Esophagus squamous epithelium (tissue), 5 donors: ENCODE measurements at places on chromosomes 5 and 9. TPM values are rescaled to one million over a fixed set of nuclear protein-coding genes. Genes with fewer than 3 reads are reported as not detected.

GRCh38 chr5:32551865-32552264 is 33.5 kb upstream of the SUB1 start:
- no peaks in the 10 kb centered on the region for H3K4me1 ChIP-seq
- DNase-seq = no peak
- no peak overlapping the region for H3K4me3 ChIP-seq
- H3K36me3 ChIP-seq = no peaks in the 10 kb centered on the region
- H3K27ac ChIP-seq = no peak overlapping the region

DNA sequence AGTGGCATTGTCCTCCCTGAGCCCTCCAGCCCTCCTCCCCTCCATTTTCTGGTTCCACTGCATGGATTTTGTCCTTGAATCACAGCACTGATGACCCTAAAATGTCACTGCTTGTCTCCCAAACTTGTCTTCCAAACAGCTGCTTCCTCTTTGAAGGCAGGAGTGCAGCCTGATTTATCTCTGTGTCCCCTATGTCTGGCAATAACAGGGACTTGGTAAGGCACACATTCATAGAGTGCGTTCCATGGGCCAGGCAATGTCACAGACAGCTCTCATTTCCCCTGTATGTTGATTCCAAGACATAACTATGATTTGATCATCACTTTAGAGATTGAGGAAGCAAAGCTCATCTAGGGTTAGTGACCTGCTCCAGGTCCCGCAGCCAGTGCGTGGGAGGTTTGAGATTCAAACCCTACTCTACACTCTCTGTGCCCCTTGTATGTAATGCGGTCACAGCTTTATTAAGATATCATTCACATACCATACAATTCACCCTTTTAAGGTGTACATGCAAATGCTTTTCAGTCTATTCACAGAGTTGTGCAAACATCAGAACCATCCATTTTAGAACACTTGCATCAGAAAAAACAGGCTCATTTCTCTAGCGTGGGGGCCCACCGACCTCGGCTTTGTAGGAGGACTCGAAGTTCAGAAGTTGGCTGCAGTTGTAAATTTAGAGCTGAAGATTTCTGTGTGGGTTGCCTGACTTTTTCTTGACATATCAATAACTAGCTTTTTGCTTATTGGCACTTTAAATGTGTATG is 28.4 kb upstream of the BOD1 start:
- no peak overlapping the region for H3K27ac ChIP-seq
- no peaks in the 10 kb centered on the region for H3K4me1 ChIP-seq
- peaks cover 43% of the 10 kb centered on the region for H3K27me3 ChIP-seq
- H3K36me3 ChIP-seq = no peaks in the 10 kb centered on the region
- DNase-seq = no peak
- H3K4me3 ChIP-seq = no peak overlapping the region

DNA sequence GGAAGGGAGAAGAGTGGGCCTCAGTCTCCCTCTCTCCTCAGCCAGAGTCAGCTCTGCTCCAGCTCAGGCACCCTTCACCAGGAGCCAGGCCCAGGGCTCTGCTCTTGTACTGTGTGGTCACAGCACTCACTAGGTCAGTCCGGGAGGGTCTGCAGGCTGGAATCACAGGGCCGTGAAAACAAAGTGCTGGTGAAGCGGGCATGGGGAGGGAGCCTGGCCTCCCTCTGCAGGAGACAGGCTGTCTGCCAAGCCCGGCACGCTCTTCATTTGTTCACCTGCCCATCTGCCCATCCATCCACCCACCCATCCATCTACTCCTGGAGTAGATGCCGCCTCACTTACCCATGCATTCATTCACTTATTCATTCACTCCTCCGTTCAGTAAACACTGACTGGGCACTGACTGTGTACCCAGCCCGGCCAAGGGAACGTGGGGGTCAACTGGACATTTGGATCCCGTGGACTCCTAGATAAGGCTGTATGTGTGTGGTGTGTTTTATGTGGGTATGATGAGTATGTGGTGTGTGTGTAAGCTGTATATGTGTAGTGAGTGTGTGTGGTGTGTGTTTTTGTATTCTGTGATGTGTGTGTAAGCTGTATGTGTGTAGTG is 3.6 kb downstream of the SPAAR start:
- H3K4me3 ChIP-seq = no peak overlapping the region
- no peak overlapping the region for H3K27ac ChIP-seq
- no peak for DNase-seq
- H3K27me3 ChIP-seq = no peaks in the 10 kb centered on the region
- no peaks in the 10 kb centered on the region for H3K36me3 ChIP-seq

DNA sequence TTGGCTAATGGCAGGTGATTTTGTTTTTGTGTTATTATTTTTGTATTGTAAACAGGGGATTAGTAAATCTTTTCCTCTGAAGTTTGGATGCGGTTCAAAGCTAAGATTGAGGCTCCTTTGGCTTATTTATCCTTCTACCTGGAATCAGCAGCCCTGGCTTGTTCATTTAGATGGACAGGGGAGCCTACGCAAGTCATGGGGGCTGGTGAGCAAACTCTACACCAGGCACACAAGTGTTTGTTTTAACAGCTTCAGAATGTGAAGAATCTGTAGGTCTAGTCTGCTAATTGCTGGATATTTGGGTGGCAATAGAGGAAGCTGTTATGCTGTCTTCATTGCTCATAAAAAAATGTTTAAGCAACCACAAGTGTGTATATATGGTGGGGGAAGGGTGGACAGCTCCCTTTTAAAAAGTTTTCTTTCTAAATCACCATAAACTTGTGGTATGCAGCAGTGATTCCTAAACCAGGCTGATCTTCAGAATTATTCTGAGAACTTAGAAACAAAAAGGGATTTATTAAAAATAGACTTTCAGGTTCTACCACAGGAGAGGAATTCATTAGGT is 20.7 kb downstream of the ZNF462 start:
- no peak overlapping the region for H3K4me3 ChIP-seq
- no peak for DNase-seq
- H3K36me3 ChIP-seq = no peaks in the 10 kb centered on the region
- peaks cover 94% of the 10 kb centered on the region for H3K4me1 ChIP-seq
- no peaks in the 10 kb centered on the region for H3K27me3 ChIP-seq

DNA sequence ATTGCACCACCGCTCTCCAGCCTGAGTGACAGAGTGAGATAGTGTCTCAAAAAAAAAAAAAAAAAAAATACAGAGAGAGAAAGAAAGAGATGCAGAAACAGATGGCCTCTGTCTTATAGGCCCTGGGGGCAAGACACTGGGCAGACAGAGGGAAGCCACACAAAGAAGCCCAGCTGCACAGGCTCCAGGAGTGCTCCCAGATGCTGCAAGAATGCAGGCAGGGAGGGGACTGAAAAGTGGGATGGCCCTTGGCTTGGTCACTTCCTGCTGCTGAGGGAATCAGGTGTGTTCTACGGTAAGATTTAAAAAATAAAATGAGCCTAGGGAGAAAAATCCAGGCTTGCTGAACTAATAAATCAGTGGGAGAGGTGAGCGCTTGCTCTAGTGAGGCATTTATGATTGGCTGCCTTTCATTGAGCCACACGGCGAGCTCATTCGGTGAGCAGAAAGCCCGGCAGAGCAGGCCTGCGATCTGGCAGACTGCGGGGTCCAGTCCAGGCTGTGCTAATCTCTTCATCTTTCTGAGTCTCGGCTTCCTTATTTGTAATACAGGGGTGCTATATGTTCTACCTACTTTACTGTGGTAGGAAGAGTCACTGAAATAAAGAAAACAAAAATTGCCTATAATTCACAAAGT is 80.6 kb downstream of the RAD23B start:
- no peaks in the 10 kb centered on the region for H3K27me3 ChIP-seq
- no peak overlapping the region for H3K27ac ChIP-seq
- no peak overlapping the region for H3K4me3 ChIP-seq
- H3K36me3 ChIP-seq = no peaks in the 10 kb centered on the region
- no peak for DNase-seq
- H3K4me1 ChIP-seq = no peaks in the 10 kb centered on the region

ADGRD2 gene
- not detected for total RNA-seq
